HL-60 (cell line): ENCODE measurements at places on chromosomes 6 and 20.

DNA sequence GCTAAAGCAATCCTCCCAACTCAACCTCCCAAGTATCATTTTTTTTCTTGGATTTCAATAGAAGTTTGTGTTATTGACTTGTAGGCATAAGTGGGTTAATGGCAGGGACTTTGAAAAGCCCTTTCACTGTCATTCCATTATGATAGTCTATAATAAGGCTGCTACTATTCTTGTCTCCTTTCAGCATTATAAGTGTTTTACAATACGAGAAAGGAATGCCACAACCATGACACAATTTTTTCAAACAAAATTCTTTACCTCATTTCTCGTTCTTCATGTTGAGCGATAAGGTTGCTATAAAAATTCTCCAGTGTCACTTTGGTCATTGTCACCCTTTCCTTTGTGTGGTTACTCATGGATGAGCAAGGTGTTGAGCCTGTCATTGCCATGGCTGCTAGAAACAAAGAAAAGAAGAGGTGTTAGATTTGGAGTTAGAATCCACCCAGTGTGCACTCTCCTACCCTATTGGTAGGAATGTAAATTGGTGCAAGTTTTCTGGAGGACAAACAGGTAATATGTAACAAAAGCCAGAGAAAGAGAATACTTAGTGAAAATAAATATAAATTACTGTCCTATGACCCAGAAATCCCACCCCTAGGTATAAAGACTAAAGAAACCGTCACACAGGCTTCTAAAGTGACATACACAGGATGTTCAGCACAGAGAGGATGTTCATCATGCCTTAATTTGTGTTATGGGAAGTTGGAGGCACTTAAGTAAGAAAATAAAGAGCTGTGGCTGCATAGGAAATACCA lies 7.3 kb downstream of the STK38 start:
- DNase-seq: no peak

GRCh38 chr6:122289762-122290539 lies 109.5 kb upstream of the HSF2 start:
- no peak for DNase-seq

DNA sequence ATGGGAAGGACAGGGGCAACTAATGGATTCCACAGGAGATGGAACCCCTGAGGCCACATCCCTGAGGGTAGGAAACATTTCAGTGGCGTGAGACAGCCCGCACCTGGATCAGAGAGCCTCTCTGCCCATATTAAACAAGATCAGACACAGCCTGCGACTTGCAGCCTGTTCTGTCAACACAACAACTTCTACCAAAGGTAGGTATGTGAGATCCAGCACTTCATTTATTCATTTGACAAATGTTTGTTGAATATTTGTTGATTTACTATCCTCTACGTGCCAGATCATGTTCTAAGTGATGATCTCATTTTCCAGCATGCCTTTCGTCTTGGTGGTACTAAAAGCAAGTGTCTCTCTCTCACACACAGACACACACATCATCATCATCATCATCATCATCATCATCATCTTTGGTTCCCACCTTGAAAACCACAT lies 43.2 kb upstream of the NT5E start:
- DNase-seq: no peak

- no peak for DNase-seq
Observed at GRCh38 chr6:82651845-82652335, 288.3 kb downstream of the TPBG start.

- DNase-seq: no peak
Observed at GRCh38 chr6:88374553-88374952, 208.4 kb upstream of the CNR1 start.

GRCh38 chr6:167748458-167749379 lies 78.0 kb upstream of the AFDN start:
- no peak for DNase-seq

GRCh38 chr6:5838656-5839396 lies 167.9 kb downstream of the NRN1 start:
- DNase-seq: no peak
